Urinary bladder (tissue), 4 donors: ENCODE measurements at places on chromosomes 7 and 10.

GRCh38 chr10:19325581-19325980 is 277.0 kb downstream of the MALRD1 start:
- DNase-seq, result no peak

DNA sequence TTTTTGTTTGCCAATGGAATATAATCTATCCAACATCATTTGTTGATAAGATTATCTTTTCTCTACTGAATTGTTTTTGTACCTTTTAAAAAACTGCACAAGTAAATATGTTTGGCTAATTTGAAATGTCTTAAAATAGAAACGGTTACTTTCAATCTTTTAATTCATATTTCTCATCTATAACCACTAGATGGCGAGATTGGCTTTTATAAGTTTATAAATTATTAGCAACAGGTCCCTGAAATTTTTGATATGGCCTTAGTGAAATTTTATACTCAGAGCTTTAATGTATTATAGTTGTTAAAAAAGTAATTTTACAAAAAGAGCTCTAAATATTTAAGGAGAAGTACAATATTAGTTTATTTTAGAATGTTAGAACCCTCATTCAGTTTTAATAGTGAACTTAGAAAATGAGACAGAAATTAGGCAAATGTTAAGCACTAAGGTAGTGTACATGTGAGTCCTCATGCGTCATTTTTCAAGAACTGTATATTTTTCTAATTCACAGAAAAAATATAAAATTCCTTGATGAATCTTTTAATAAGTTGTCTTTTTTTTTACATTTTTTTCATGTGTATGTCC is 592.5 kb downstream of the ARL4A start:
- no peak for DNase-seq

DNA sequence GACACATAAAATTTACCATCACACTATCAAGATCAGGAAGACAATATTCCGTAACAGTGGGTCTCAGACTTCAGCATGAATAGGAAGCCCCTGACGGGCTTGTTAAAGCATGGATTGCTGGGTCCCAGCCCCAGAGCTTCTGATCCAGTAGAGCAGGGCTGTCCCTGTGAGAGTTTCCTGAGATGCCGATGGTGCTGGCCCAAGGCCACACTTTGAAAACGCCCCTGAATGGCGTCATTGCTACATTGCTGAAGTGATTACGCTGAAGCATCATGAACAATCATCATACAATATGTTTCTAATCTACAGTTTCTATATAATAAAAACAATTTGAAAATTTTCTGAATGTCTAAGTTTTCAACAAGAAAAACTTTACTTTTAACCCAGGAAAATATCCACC is 38.0 kb upstream of the TMEM72 start:
- DNase-seq, result no peak

- no peak for DNase-seq
Observed at GRCh38 chr7:148290538-148290937, 300.0 kb upstream of the C7orf33 start.

- no peak for DNase-seq
Observed at GRCh38 chr10:72511459-72511858, 114.4 kb downstream of the MICU1 start.

- DNase-seq, result no peak
Observed at GRCh38 chr10:100306861-100307260, 20.4 kb upstream of the BLOC1S2 start.

- no peak for DNase-seq
Observed at GRCh38 chr10:77068272-77068671, 569.3 kb downstream of the KCNMA1 start.

- no peak for DNase-seq
Observed at GRCh38 chr7:108340856-108341411, 115.3 kb downstream of the NRCAM start.

- no peak for DNase-seq
Observed at GRCh38 chr7:53252539-53252938, 217.1 kb downstream of the POM121L12 start.

- no peak for DNase-seq
Observed at GRCh38 chr10:114698271-114699061, 40.4 kb upstream of the ABLIM1 start.

DNA sequence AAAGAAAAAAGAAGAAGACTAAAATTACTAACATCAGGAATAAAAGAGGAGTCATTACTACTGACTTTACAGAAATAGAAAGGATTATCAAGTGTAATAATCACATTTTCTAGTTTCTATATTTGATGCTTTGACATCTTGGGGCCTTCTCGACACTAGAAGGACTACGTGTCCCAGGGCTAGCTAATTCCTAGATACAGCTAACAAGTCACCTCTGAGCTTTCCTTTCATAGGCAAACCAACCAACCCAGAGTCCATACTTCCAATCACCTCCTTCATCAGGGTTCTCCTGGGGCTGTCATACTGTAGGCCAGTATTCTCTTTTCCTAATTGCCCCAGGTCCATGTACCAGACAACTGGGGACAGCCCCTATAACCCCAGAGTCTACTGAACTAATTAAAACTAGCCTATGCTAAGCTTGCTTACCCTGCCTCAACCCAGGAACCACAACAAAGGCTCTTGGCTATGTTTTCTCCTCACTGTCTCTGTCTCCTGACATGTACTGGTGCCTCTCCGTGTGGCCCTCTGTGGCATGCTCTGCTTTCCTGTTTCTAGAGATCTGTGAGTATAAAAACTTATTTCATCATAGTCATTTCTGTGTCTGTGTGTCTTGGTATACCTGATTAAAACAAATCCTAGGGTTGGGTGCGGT is 6.7 kb upstream of the PARP12 start:
- no peak for DNase-seq

DNA sequence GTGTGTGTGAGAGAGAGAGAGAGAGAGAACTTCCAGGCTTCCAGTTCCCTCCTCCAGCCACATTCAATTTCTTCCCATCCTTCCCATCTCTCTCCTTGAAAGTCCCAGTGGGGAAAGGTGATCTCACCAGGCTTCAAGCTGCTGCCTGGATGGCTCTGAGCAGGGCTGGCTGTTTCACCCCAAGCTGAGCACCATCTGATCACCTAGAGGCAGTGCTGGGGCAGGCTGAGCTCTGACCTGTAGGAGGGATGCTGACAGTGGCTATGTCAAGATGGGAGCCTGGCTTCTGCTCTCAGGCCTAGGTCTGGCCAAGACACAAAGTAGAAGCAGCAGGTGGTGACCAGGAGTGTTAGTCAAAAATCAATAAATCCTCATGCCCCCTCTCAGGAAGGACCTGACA is 370.8 kb downstream of the PLXNA4 start:
- no peak for DNase-seq

DNA sequence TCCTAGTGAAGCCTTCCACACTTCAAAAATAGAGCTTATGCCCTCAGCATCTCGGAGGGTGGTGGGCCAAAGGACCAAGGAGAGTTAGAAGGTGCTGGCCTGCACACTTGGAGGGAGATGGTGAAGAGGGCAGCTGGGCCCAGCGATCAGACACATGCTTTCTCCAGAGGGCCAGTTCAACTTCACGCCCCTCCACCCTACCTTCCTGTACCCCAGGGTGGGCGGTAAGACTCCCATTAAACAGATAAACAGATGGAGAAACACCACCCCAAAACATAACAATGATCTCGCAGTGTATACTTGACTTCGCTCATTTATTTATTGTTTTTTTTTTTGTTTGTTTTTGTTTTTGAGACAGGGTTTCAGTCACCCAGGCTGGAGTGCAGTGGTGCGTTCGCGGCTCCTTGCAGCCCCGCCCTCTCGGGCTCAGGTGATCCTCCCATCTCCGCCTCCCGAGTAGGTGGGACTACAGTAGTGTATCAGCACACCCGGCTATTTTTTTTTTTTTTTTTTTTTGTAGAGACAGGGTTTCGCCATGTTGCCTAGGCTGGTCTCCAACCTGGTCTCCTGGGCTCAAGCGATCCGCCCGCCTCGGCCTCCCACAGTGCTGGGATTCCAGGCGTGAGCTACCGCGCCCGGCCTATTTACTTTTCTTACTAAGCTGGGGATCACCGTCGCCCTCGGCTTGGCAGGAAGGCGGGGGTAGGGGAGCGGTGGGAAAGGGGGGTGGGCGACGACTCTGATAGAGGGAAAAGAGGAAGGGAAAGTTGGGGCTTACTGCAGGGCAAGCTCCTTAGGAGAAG is 1.8 kb downstream of the C10orf95 start:
- no peak for DNase-seq

- DNase-seq, result no peak
Observed at GRCh38 chr7:44634839-44635591, 28.6 kb downstream of the OGDH start.

GRCh38 chr7:136272934-136273333 is 295.8 kb upstream of the MTPN start:
- DNase-seq, result no peak

GRCh38 chr7:158996214-158997109 is 140.1 kb downstream of the DYNC2I1 start:
- no peak for DNase-seq

GRCh38 chr7:27182861-27183681 is 2.0 kb downstream of the HOXA11 start:
- no peak for DNase-seq

- DNase-seq, result no peak
Observed at GRCh38 chr7:112981966-112982365, 104.7 kb downstream of the GPR85 start.

- no peak for DNase-seq
Observed at GRCh38 chr7:2355705-2356008, 1.0 kb downstream of the EIF3B start.

GRCh38 chr10:30962522-30962921 is 69.1 kb downstream of the ZNF438 start:
- DNase-seq, result no peak

- no peak for DNase-seq
Observed at GRCh38 chr10:79241990-79242619, 105.2 kb upstream of the PPIF start.

GRCh38 chr10:91800182-91800581 is 2.0 kb downstream of the TNKS2 start:
- no peak for DNase-seq

DNA sequence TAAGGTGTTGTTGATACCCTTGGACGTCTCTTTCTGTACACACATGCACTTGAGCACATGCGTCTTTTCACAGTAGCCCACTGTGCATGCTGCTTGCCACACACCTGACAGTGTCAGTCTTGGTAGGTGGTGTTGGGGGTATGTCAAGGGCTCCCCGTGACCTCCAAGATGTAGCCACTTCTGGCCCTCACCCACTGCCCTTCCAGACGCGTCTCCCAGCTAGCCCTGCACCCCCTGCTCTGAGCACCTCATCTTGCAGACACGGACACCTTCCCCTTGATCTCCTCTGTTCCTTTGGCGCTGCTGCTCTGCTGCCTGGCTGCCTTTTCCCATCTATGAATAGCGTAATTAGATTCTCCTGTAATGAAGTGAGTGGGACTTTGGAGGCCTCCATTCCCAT is 75.2 kb upstream of the TNS3 start:
- no peak for DNase-seq

- DNase-seq, result no peak
Observed at GRCh38 chr7:27150568-27151340, 1.6 kb downstream of the HOXA3 start.

- no peak for DNase-seq
Observed at GRCh38 chr10:7310076-7310475, 100.8 kb downstream of the SFMBT2 start.

DNA sequence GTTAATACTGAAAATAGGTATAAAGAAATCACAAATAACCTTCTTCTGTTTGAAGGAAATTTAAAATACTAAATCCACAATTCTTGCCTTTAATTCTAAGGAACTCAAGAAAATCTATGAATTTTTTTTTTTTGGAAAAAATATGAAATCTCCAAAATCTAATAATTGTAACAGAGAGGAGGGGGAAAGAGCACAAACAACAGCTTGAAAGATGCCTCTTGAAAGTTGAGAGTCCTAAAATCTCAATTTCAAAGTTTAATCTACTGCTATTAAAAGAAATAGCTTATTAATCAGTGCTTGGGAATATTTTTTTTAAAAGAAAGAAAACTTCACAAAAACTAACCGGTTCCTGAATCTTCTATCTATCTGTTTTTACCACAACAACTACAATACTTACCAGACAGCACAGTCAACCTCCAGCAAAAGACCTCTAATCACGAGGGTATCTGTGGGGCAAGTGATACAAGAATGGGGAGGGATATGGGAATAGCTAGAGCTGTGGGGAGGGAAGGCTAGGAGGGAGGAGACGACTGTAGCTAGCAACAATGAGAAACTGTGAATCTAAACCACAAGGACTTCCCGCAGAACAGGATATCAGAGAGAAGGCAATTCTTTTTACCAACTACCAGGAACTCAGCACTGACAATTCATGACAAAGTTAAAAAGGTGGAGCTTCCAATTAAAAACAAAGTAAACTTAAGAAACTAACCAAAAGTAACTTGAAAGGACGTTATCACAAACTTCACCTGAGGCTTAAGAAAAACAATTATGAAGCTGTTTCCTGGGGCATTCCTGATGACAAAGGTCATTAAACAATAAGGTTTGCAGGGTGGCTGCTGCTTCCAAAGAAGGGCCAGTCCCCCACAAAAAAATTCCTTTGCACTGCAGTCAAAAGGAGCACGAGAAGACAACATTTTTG is at the start of gene USP54:
Gene USP54, minus strand, starts transcription at position 462 of the 919 bp plus-strand sequence. CDS start 15,684 bp downstream, outside the sequence.
- DNase-seq, result no peak

DNA sequence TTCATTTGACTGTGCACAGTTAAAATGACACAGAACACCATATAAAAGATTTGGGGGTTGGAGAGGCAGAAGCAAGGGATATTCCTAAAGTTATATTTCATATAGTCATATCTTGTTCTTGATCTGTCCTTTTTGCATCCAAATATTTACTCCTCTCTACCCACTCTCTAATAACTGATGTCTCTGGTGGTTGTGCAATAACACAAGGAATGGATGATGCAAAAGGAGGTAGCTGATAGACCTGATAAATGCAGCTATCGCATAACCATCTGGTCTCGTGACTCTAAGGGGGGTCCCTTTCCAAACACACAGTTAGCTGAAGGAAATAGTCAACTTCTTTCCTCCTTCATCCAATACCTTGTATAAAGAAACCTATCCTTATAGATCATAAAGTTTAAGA is 123.1 kb downstream of the POLR1F start:
- DNase-seq, result no peak

DNA sequence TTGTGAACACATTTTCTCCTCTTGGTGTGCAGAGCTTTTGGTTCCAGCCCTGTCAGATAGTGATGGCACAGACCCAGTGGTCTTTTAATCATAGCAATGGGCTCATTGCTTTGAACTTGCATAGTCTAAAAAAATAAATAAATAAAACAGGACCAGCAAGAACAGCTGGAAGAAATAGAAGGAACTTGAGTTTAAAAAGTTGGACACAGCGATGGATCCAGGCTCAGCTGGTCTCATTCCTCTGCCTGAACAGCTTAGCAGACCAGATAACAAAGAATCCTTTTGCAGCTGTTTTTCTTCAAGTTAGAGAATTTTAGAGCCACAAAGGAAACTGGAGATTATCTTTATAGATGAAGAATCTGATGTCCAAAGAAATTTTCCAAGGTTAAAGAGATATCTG is 1005.6 kb downstream of the LRMDA start:
- no peak for DNase-seq

DNA sequence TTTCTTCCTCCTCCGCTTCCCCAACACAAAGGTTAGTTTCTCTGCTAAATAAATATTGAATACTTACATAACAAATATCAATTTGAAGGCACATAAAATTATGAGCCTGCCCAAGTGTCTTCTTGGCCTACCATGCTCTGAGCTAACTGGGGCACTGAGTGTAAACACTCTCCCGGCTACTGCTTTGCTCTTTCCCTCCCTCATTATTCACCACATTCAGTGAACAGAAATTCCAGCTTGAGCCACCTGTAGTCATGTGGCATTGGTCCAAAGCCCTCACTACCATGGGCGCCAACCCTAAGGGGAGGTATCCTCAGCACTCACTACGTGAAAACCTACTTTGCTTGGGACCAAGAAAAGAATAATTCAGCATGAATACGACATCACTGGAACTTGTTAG is 409.0 kb downstream of the KCNMA1 start:
- DNase-seq, result no peak
